Dermis microvascular lymphatic vessel endothelial cell (primary cell): ENCODE measurements at places on chromosomes 5 and 9. TPM values are rescaled to one million over a fixed set of nuclear protein-coding genes. Genes with fewer than 3 reads are reported as not detected.

Gene SURF2
- total RNA-seq, result 9.6 and 15.3 TPM in 2 replicates

Gene AKNA
- total RNA-seq, result 0.64 and 0.89 TPM in 2 replicates

Gene PCDHA9
- under 0.01 TPM in 2 replicates for total RNA-seq

Gene DIMT1
- total RNA-seq, result 42.7 and 55.1 TPM in 2 replicates

Gene ANKRD34B
- not detected in 2 replicates for total RNA-seq

Gene LCN1
- not detected in 2 replicates for total RNA-seq

Gene FBP2
- total RNA-seq, result not detected in 2 replicates

Gene CTXN3
- not detected in 2 replicates for total RNA-seq

Gene ZNF454
- total RNA-seq, result 0.26 and 0.63 TPM in 2 replicates

Gene PTAR1
- 35.3 and 52.2 TPM in 2 replicates for total RNA-seq

Gene COQ4
- total RNA-seq, result 23.4 and 30.3 TPM in 2 replicates
